ENCODE measurements at places on chromosomes 12 and 14.

- DNase-seq: no peak
Observed at GRCh38 chr12:18151036-18151435, 61.0 kb upstream of the RERGL start.

- DNase-seq: peak; percentile 1
Observed at GRCh38 chr12:85507456-85507855, 227.4 kb downstream of the ALX1 start.

DNA sequence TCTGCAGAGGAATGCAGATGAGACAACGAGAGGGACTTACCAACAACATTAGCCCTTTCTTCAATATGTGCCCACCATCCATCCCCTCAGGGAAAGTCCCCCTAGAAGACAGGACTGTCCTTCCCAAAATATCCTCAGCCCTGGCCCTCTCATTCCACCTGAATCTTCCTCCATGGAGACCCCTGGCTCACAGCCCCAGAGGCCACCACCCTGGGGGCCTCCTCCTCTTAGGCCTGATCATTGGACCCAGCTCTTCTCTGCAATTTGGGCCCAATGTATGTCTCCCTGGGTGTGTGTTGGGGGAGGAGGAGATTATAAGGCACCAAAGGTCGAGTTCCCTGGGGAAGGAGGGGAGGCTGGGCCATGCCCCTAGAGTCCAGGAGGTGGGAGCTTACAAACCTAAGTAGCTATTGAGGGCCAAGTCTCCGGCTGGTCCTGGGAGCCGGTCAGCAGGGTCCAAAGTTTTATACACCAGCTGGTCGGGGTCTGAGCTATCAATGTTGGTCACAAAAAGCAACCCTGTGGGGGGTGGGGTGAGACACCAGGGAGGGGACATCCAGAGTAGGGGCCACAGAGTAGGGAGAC lies 8.1 kb downstream of the ITGA7 start:
- no peak for DNase-seq

- peak; percentile 55 for DNase-seq
Observed at GRCh38 chr12:101490286-101490920, 15.3 kb downstream of the SPIC start.

DNA sequence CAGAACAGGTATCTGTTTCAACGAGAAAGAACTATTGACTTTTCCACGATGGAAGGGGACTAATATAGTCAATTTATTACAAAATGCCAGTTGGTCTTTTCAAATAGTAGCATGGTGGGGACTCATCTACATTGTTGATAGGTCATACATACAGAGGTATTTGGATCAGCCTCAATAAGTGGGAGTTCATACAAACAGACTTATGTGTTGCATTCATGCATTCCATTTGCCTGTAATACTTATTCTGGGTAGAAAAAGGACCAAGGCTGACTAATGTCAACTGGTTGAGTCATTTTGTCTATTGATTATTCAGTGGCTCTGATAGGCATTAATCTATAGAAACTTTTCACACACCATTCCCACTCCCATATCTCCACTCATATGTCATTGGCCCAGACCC lies 41.5 kb upstream of the GLIPR1 start:
- no peak for DNase-seq

GRCh38 chr14:66468778-66469367 lies 17.3 kb upstream of the CCDC196 start:
- no peak for DNase-seq

- DNase-seq: no peak
Observed at GRCh38 chr12:127496255-127496654, 770.7 kb upstream of the TMEM132C start.

DNA sequence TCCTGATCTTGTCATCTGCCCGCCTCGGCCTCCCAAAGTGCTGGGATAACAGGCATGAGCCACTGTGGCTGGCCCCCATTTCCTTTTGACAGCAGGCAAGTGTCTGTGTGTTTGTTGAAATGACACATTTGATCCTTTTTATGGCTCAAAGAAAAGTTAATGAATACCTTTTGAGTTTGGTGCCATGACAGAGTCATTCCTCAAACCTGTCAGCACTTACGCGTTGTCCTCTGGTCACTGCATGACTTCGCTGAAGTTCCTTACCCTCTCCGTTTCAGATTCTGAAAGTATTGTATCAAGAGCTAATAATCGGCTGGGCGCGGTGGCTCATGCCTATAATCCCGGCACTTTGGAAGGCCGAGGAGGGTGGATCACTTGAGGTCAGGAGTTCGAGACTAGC lies 32.4 kb downstream of the NEMF start:
- DNase-seq: no peak

DNA sequence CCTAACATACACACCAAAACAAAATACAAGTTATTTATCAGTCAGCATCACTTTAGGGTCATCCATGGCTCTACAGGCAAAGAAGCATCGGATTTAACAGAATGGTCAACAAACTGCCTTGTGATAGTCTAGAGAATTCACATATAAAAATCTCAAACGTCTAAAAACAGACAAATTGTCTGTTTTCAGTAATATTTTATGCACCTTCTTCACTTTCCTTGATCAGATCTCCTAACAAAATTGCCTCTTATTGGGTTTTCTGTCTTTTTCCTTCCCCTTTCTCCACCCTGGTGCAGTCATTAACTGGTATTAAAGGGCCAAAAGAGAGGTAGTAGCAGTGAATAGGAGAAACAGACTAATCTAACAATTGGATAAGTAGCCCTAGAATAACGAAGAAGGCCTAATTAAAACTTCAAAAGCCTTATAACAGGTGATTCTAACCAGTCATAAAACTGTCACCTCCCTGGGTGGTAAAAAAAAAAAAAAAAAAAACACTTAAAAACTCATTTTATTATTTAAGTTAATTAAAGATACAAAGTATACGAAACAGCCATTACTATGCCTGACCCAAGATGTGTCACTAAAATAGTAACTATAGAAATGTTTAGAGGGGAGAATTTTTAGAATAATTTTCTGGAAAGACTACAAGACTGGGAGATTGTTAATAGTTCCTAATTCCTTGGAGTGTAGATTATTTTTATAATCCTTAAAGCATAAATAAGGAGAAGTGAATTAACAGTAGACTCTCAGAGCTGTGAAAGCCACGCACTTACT lies 1.5 kb downstream of the KIF21A start:
- no peak for DNase-seq

DNA sequence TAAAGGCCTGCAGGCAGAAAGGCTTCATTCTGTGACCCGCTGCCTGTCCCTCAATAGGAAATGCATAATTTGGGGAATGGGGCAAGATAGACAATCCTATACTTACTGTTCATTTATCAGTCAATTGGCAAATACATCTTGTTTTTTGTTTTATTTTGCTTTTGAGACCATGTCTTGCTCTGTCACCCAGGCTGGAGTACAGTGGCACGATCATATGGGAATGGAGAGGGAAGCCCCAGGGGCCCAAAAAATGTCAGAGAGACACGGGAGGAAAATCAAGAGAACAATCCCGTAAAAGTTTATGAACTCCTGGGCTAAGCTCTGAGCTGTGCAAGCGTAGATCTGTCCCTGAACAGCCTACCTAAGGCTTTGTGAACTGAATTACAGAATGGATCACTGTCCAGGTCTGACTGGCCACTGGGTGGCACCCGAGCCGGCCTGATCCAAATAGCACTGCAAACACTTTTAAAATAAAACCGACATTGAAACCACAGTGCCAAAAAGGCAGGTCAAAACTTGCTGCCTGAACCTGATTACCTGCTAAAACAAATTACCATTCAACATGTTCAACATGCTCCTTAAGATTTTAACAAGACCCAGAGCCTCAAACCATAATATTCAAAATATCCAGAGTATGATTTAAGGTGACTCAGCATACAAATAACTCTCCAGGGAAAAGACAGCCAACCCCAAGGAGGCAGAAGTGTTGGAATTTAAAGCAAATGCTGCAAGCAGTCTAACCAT lies 11.8 kb downstream of the COPS7A start:
- DNase-seq: peak; percentile 78

DNA sequence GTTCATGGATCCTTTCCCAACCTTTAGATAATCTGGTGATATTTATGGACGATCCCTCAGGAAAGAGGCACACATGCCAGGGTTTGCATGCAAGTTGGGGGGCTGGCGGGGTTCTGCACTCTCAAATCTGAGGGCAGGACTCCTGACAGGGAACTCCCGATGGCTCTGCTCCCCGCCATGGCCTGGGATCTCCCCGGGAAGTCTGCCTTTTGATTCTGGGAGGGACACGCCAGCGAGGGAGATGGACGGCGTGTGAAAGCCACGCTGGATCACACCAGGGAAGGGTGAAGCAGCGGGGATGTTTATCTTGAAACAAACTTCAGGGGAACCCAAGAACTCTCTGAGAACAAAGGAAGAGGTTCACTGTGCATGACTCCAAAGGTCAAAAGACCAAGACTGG lies 43.6 kb downstream of the LGMN start:
- DNase-seq: no peak

- DNase-seq: peak; percentile 28
Observed at GRCh38 chr14:104373055-104373854, 206.3 kb upstream of the C14orf180 start.

DNA sequence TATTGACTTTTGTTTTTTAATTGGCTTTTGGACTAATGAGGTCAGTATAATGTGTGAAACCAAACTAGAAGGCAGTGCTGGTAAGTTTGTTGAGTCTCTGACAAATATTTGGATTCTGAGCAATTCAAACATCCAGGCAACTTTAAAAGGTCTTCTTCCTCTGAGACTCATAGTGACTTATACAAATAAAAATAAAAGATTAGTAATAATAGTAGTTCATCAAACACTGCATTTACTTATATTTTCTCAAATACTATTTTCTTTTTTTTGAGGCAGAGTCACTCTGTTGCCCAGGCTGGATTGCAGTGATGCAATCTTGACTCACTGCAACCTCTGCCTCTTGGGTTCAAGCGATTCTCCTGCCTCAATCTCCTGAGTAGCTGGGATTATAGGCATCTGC lies 337.9 kb downstream of the DAD1 start:
- no peak for DNase-seq

DNA sequence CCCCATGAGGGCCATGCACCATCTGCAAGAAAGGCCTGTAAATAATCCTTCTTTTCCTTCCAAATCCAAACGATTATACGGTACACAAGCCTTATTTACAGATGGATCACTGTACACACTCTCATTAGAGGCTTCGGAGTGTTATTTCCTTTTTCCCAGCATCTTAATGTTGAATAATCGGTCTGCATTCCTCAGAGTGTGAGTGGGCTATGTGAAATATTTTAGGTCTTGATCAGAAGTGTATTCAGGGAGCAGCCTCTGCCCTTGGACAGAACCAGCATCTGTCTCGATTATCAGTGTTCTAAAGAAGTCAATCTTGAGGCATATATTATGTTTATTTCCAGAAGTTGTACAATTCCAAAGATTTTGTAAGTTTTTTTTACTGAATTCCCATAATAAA lies 340.6 kb downstream of the SEC23A start:
- no peak for DNase-seq

DNA sequence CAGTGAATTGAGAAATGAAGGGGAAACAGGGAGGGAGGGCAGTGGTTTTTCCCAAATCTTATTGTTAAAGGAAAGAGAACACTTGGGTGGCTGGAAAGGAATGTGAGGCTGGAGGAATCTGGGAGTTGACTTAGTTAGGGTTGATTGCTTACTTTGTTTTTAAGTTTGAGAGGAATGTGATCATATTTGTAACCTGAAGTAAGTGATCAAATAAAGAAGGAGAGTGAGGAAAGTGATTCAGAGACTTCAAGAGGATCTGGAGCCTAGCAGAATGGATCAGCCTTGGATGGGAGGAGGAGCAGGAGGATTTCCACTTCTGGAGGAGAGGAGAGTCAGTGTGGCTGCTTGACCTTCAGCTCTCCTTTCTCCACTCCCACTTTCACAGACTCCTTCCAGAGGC lies 6.0 kb upstream of the LRP6 start:
- DNase-seq: no peak

DNA sequence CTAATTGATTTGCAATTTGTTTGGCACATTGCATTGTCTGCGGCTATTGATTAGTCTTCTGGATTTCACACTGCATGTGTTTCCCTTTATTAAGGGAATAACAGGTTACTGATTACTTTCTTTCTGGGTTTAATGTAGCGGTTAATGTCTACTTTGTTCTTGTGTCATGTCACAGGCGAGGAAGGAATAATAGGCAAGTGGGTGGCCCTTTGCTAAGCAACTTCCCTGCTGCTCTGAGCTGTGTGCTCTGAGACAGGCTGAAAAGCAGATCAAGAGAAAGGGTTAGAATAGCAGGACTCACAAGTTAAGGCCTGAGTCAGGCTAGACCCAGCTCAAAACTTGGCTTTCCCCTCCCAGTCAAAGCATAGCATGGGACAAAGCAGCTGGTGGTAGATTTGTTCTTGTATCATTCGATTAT lies 77.2 kb downstream of the NKX2-1 start:
- DNase-seq: no peak

DNA sequence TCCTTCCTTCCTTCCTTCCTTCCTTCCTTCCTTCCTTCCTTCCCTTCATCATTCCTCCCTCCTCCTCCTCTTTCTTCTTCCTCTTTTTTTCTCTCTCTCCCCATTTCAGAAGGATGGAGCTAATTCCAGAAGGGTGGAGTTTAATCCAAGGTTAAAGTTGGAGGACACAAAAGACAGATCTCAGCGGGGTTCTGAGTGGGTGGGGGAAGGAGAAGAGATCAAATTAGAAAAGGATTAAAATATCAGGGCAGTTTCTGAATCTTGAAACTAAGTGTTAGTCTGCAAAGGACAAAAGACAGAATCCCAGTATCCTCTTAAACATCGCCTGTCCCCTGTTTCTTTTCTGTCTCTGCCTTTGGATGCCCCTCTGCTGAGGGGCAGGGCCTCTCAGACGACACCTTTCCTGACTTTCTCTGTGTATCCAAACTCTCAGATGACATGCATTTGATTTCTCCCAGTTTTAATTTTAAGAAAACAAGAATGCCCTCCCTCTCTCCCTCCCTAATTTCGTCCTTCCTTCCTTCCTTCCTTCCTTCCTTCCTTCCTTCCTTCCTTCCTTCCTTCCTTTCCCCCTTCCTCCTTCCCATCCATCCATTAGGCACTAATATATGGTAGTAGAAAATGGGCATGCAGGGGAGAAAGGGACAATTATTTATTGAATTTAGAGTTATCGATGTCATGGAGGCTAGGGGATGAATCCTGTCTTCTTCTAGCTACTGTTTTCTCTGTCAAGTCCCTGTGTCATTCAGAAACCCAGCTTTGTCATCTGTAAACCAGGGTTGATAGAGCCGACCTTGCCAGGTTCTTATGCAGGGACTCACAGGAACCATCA lies 269.1 kb downstream of the VRK1 start:
- no peak for DNase-seq

DNA sequence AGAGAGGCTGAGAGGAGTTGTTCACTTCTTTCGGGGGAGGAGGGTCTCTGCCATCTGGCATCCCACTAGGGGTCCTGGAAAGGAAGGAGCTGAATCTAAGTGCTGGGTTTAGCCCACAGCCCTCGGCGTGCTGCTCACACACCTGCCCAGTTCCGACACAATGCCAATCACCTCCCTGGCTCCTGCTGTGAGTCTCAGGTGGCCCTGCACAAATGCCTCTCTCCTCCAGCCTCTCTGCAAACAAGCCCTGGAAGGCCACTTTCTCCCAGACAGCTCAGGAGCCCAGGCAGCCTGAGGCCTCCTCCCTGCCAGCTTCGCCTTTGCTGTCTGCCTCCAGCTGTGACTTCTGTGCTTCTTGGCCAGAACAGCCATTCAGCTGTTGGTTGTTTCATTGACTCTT lies 51.2 kb downstream of the SMIM41 start:
- DNase-seq: peak; percentile 81

GRCh38 chr14:99674776-99675381 lies 9.2 kb upstream of the CYP46A1 start:
- no peak for DNase-seq

Measured in tongue (tissue), 3 donors.